Mesothelial cell of epicardium (in vitro differentiated cells): ENCODE measurements at places on chromosomes 2 and 18.

DNA sequence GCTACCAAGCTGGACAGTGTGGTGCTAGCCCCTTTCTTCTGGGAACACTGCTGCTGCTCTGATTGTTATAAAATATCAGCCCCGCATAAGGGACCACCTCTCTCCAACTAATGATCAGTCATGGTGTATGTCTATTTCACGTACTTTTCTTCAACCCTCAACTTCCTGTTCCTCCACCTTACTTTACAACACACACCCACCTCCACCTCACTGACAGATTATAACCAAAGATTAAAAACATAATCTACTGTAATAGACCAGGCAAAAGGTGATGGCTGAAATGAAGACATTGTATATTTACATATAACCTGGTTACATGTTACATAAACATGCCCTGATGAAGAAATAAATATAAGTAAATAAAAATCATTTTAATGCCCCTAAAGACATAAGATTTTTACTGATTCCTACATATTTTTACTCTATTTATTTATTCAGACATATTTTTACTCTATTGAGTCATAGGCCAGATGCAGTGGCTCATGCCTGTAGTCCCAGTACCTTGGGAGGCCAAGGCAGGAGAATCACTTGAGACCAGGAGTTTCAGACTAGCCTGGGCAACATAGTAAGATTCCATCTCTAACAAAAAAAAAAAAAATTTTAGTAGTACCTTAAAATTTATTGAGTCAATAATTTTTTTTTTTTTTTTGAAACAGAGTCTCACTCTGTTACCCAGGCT is 12.8 kb downstream of the STK39 start:
- no peak for DNase-seq

DNA sequence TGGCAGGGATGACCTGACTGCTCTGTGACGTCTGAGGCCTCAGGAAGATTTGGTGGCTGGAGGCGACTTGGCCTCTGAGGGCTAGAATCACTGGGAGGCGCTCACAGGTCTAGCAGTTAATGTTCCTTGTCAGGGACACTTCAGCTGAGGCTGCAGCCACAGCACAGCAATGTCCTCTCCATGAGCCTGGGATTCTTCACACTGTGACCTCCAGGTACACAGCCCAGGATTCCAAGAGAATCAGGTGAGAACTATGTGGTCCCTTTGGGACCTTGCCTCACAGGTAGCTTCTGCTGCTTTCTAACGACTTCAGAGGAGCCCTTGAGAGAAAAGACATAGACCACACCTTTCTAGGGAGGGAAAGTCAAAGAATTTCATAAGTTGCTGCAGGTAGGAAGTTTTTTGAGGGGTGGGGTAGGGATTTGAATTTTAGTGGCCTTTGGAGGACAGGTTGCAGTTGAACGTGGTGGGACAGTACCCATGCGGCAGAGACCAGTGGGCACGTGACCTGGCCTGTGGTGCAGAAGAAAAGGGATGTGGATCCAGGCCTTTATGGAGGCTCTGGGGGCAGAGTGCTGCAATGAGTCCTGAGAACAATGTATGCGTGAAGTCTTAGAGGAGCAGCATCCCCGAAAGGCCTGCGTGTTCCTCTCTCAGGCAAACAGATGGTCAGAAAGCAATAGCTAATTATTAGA is 86.2 kb downstream of the LYPD1 start:
- DNase-seq: no peak

DNA sequence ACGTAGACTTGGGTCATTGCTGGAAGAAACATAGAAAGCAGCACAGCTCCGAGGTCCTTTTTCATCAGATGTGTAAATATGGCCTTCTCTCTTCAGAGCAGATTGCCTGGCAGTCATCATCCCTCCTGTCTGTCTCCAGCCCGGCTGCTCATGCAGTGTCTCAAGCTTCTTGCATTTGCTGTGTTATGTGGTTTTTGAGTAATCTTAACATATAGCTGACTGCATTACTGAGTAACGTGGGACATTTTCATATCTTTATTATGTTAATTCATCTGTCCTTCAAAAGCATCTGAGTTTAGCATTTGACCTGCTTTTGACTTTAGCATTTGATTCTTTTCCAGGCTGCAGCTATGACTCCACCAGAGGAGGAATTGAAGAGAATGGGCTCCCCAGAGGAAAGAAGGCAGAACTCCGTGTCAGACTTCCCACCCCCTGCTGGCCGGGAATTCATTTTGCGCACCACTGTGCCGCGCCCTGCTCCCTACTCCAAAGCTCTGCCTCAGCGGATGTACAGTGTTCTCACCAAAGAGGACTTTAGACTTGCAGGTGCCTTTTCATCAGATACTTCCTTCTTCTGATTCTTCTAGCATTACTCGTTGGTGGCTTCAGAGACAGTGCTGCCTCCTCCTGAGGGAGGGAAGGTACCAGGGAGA is 116.2 kb downstream of the RAB3GAP1 start:
- DNase-seq: no peak

GRCh38 chr18:55422456-55423180 is 165.4 kb downstream of the TCF4 start:
- DNase-seq: no peak

GRCh38 chr2:205850611-205851010 is 168.3 kb downstream of the NRP2 start:
- no peak for DNase-seq
